ENCODE measurements at places on chromosomes 2 and 18.

- no peaks in the 10 kb centered on the region for H3K4me1 ChIP-seq
- H3K27me3 ChIP-seq = peaks cover 6% of the 10 kb centered on the region
- peak; percentile 6 for DNase-seq
- H3K4me3 ChIP-seq = no peak overlapping the region
- H3K27ac ChIP-seq = no peak overlapping the region
Measured at GRCh38 chr18:34971313-34971712, 69.9 kb upstream of the MAPRE2 start.

- no peaks in the 10 kb centered on the region for H3K4me1 ChIP-seq
- no peak overlapping the region for H3K4me3 ChIP-seq
- H3K27me3 ChIP-seq = no peaks in the 10 kb centered on the region
- no peak for DNase-seq
- H3K36me3 ChIP-seq = no peaks in the 10 kb centered on the region
Measured at GRCh38 chr18:60292186-60292585, 80.4 kb downstream of the MC4R start.

DNA sequence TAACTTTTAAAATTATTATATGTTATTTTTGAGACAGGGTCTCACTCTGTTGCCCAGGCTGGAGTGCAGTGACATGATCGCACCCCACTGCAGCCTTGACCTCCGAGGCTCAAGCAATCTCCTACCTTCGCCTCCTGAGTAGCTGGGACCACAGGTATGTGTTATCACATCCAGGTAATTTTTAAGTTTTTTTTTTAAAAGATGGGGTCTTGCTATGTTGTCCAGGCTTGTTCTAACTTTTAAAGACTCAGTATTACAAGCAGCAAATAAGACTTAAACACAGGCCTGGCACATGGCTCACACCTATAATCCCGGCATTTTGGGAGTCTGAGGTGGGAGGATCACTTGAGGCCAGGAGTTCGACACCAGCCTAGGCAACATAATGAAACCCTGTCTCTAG, 101.2 kb downstream of the ASXL2 start:
- H3K4me3 ChIP-seq = no peak overlapping the region
- H3K4me1 ChIP-seq = no peaks in the 10 kb centered on the region
- H3K27me3 ChIP-seq = no peaks in the 10 kb centered on the region
- H3K27ac ChIP-seq = no peak overlapping the region

- no peaks in the 10 kb centered on the region for H3K4me1 ChIP-seq
- H3K27me3 ChIP-seq = no peaks in the 10 kb centered on the region
- DNase-seq = no peak
- H3K27ac ChIP-seq = no peak overlapping the region
- no peaks in the 10 kb centered on the region for H3K36me3 ChIP-seq
Measured at GRCh38 chr18:35059280-35059927, 18.2 kb downstream of the MAPRE2 start.

- no peak overlapping the region for H3K4me3 ChIP-seq
- H3K27me3 ChIP-seq = no peaks in the 10 kb centered on the region
- DNase-seq = no peak
- no peak overlapping the region for H3K27ac ChIP-seq
Measured at GRCh38 chr2:29040552-29040951, 33.8 kb downstream of the PCARE start.

DNA sequence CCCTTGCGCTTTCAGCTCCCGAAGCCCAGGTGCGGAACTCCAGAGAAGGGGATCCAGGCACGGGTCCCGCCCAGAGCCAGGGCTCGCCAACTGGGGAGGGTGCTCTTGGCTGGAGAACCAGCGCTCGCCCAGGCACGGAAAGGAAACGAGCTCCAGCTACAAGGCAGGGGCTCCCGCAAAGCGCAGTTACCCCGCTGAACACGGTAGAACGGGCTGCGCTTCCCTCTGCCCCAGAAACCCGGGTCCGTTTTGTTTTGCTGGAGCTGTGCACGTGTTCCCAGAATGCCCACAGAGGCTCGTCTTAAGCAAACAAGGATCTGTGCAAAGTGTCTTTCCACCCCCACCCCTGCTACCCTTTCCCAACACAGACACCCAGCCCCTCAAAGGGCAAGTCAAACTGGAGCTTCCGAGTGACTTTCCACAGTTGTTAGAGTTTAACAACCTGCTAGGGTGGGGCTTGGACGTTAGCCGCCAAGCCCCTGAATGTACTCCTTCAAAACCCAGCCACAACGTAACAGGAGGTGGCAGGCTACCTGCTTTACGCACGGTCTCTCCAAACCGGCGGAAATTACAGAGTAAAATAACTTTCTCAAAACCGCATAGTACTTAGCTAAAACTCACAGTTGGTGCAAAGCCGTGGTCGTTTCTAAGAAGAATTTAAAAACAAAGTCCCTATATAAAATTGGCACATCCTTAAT, 775 bp downstream of the RNF125 start:
- no peak for DNase-seq
- no peak overlapping the region for H3K27ac ChIP-seq
- peaks cover 3% of the 10 kb centered on the region for H3K4me1 ChIP-seq
- no peaks in the 10 kb centered on the region for H3K36me3 ChIP-seq
- H3K4me3 ChIP-seq = peak overlapping the region; percentile 76

DNA sequence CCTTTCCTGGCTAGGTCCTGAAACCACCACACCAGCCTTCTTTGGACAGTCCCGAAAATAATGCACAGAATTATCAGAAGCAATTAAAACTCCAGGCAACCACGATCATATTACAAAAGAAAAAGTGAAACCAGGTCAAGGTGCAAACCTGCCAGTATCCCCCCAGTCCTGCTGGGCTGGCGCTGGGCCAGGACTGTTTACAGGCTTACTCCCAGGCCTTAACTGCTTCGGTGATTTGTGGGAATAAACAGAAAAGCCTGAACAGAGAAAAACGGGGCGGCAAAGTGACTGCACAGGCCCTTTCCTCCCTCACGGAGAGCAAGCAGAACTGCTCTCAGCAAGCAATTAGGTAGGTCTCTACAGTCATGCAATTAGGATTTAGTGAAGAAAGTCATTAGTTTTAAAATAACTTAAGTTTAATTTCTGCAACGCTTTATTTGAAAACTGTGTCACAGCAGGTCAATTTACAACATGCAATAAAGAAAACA, 1.3 kb downstream of the HDAC4 start:
- peaks cover 2% of the 10 kb centered on the region for H3K4me1 ChIP-seq
- no peak overlapping the region for H3K27ac ChIP-seq
- no peaks in the 10 kb centered on the region for H3K27me3 ChIP-seq
- no peak overlapping the region for H3K4me3 ChIP-seq
- no peaks in the 10 kb centered on the region for H3K36me3 ChIP-seq

- H3K27me3 ChIP-seq = no peaks in the 10 kb centered on the region
- peak; percentile 70 for DNase-seq
- no peak overlapping the region for H3K4me3 ChIP-seq
- H3K36me3 ChIP-seq = no peaks in the 10 kb centered on the region
- H3K4me1 ChIP-seq = peaks cover 8% of the 10 kb centered on the region
Measured at GRCh38 chr2:223104336-223105132, 52.5 kb downstream of the KCNE4 start.

- no peak overlapping the region for H3K4me3 ChIP-seq
- peaks cover 6% of the 10 kb centered on the region for H3K36me3 ChIP-seq
- H3K27me3 ChIP-seq = no peaks in the 10 kb centered on the region
- peak; percentile 66 for DNase-seq
- H3K27ac ChIP-seq = no peak overlapping the region
Measured at GRCh38 chr18:54284981-54285785, 15.9 kb downstream of the POLI start.

DNA sequence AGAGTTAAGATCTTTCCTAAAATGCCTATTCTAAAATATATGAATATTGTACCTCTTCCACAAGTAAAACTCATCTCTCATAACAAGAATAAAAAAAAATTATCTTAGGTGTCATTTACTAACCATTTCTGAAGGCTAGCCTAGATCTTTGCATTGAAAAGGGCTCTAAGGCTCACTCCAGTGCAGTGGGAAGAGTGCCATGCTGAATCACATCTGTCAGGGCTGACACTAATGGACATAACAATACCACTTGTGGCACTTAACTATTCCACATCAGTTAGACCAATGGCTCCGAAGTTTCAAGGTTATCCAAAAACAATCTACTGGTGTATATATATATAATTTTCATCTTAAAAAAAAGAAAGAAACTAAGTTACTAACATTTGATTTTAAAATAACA, 130.2 kb downstream of the EXOC6B start:
- DNase-seq = no peak
- H3K4me1 ChIP-seq = no peaks in the 10 kb centered on the region
- H3K4me3 ChIP-seq = no peak overlapping the region
- no peak overlapping the region for H3K27ac ChIP-seq

DNA sequence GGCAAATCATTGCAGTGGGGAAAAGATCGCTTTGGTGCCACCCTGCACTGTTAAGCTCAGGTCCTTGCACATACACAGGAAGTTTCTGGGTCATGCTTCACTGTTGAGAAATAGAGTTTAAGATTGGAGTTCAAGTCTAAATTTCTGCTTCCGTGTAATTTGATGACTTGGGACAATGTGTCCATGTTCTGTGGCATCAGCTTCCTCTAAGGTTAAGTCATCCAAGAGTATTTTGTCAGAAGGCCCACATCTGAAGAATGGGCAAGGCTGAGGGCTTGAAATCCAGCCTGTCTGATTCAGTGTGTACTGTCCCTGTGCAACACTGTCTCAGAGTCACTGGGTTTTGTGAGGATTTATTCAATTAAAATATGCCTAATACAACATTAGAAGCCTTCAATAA, 880.7 kb downstream of the SUCLG1 start:
- no peak for DNase-seq
- no peaks in the 10 kb centered on the region for H3K27me3 ChIP-seq
- H3K36me3 ChIP-seq = no peaks in the 10 kb centered on the region
- H3K27ac ChIP-seq = no peak overlapping the region
- H3K4me3 ChIP-seq = no peak overlapping the region

- H3K27me3 ChIP-seq = no peaks in the 10 kb centered on the region
- peak; percentile 90 for DNase-seq
- no peaks in the 10 kb centered on the region for H3K4me1 ChIP-seq
- no peak overlapping the region for H3K27ac ChIP-seq
Measured at GRCh38 chr2:231557571-231558217, 27.4 kb upstream of the NMUR1 start.

All from trophoblast cell (in vitro differentiated cells and primary cell).